Naive thymus-derived CD8-positive, alpha-beta T cell (primary cell): ENCODE measurements at places on chromosomes 1 and 21. TPM values are rescaled to one million over a fixed set of nuclear protein-coding genes. Genes with fewer than 3 reads are reported as not detected.

- DNase-seq, result no peak
- peaks cover 63% of the 10 kb centered on the region for H3K36me3 ChIP-seq
- H3K27me3 ChIP-seq, result no peaks in the 10 kb centered on the region
- no peaks in the 10 kb centered on the region for H3K4me1 ChIP-seq
- no peak overlapping the region for H3K27ac ChIP-seq
- no peak overlapping the region for H3K4me3 ChIP-seq
These were observed 27.8 kb downstream of the FBXO28 start for GRCh38 chr1:224141693-224142092.

GRCh38 chr1:90922996-90923395 is 98.8 kb downstream of the ZNF644 start:
- H3K27ac ChIP-seq, result no peak overlapping the region
- H3K4me3 ChIP-seq, result no peak overlapping the region
- no peaks in the 10 kb centered on the region for H3K27me3 ChIP-seq
- H3K4me1 ChIP-seq, result peaks cover 83% of the 10 kb centered on the region
- DNase-seq, result no peak

The TNFSF18 gene
- total RNA-seq, result not detected

GRCh38 chr1:119075614-119076013 is 64.8 kb downstream of the WARS2 start:
- H3K4me3 ChIP-seq, result no peak overlapping the region
- H3K27me3 ChIP-seq, result no peaks in the 10 kb centered on the region
- H3K36me3 ChIP-seq, result peaks cover 44% of the 10 kb centered on the region

- no peak for DNase-seq
- H3K27ac ChIP-seq, result no peak overlapping the region
- H3K4me1 ChIP-seq, result no peaks in the 10 kb centered on the region
- no peaks in the 10 kb centered on the region for H3K36me3 ChIP-seq
- peaks cover 16% of the 10 kb centered on the region for H3K27me3 ChIP-seq
- no peak overlapping the region for H3K4me3 ChIP-seq
These were observed 6.9 kb downstream of the PDE4B start for GRCh38 chr1:65799601-65800000.
